ENCODE measurements at places on chromosomes 2 and 18.

DNA sequence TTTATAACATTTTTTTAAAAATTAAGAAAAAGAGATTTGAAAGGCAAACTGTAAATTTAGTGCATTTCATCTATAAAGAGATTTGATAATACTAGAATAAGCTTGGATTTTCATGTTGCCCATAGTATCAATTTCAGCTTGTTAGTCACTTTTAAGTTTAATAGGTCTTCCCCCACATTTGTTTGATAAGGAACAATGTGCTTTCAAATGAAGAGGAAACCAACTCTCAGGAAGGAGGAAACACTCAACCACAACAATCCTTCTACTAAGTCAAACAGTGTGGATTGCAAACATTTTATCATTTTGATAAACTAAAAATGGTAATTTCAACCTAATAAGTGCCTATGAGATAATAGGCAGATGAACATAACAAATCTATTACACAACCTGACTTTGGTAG is 397.1 kb upstream of the CDH20 start:
- no peak for DNase-seq

- DNase-seq, result no peak
These were observed 13.9 kb downstream of the PSMD14 start for GRCh38 chr2:161321944-161322648.

- no peak for DNase-seq
These were observed 8.8 kb upstream of the ALPI start for GRCh38 chr2:232447091-232447620.

GRCh38 chr2:64214281-64215115 is 70.3 kb upstream of the PELI1 start:
- DNase-seq, result no peak

GRCh38 chr2:221467610-221468009 is 104.5 kb downstream of the EPHA4 start:
- DNase-seq, result no peak

DNA sequence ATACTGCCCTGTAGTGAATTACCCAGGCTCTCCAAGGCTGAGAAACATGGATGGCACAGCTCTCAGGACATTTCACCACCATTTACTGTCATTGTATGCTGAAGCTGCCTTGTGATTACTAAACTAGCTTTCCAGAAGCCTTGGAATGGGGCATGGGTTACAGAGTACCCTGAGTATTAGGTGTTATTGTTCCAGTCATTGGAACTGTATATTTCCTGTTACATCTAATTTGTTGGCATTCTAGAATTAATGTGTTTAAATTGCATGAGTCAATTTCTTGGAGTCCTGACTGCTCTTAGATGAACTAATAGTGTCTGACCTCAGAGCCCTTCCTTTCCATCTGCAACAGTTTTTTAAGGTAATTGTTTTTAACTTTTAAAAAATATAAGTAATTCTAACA is 9.0 kb downstream of the DGUOK start:
- no peak for DNase-seq

- DNase-seq, result no peak
These were observed 5.0 kb downstream of the RNF144A start for GRCh38 chr2:6922201-6922656.

Data from stimulated activated CD4-positive, alpha-beta T cell treated with anti-CD3 and anti-CD28 coated beads, Interleukin-15, amount 100 ng/mL, for 1 hour (primary cell).